ENCODE measurements at places on chromosomes 7 and 10. TPM values are rescaled to one million over a fixed set of nuclear protein-coding genes. Genes with fewer than 3 reads are reported as not detected.

DNA sequence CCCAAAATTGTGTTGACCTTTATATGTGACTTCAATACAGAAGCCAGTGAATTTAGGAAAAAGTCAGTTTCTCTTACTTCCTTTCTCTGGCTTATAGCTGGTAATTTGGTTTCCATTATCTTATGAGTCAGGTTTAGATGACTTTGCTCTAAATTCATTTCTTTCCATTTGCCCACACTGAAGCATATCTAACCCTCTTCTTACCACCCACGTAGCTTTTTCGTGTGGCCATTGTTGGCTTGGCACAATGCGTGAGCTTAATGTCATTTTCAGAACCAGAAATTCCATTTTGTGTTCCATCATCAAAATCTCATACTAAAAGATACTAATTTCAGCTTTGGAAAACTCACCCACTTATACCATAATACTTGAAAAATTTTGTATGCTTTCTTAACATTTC, 271.2 kb downstream of the INHBA start:
- DNase-seq = no peak

- DNase-seq = no peak
Observed at GRCh38 chr10:219731-220472, 84.6 kb downstream of the ZMYND11 start.

DNA sequence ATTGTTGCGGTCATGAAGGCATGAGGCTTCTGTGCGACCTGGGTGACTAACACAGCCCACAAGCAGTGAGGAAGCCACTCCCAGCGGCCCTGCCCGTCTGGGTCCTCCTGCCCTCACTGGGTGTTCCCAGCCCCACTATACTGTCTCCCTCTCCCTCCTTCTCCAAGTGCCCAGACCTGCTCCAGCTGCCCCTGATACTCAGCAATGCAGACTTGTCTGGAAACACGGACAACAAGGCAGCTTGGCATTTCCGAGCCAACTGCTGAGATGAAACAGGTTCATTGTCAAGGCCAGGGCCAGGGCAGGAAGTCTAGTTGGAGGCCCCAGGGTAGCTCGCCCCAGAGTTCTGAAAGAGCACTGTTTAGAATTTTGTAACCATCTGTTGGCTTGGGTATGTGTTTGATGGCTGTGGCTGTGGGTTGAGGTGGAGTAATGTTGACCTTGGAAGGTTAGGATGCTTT, 95.7 kb downstream of the RBM20 start:
- peak; percentile 76 for DNase-seq

DNA sequence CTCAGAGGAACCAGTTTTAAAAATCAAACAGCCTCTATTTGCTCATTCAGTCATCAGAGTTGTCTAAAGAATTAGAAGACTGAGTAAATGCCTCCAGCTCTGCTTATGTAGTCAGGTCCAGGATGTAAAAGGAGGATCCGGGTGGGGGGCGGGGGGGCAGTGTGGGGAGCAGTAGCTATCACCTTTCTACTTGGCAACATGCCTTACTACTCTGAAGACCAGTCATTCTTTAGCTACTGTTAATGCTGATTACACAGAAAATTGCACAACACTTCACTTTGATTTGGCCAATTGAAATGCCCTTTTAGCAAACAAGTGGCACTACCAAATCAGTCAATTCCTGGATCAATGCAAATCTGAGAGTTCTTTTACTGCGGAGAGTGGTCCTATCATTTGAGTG, 164.2 kb downstream of the NXPH1 start:
- DNase-seq = no peak

DNA sequence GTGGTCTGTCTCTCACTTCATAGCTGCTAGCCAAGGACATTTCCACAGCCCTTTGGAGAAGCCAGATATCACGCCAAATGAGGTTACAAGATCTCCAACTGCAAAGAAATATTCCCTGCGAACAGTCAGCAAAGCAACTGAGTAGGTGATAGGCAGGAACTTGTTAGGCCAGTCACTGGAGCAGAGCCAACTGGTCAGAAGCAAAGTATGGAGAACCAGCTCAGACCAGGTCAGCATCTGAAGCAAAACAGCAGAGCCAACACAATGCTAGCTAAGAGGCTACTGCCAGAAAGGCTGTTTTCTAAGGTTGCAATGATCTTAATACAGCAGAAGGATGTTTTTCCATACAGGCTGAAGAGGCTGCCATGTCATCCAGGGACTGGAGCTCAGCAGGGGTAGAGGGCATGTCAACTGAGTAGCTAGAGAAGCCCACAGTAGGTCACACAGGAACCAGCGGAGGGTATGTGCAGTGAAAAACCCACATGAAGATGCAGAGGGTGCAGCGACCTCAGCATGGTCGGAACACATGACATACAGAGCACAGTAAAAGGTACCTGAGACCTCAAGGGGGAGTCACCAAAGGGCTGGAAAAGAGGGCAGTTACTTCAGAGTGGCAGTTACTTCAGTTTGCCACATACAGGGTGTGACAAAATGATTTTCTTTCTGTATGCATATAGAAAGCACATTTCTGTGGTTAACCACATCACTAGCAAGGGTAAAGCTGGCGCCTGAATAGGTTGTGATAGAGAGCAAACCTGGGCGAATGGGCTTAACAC, 8.9 kb downstream of the SEC31B start:
- DNase-seq = no peak

DNA sequence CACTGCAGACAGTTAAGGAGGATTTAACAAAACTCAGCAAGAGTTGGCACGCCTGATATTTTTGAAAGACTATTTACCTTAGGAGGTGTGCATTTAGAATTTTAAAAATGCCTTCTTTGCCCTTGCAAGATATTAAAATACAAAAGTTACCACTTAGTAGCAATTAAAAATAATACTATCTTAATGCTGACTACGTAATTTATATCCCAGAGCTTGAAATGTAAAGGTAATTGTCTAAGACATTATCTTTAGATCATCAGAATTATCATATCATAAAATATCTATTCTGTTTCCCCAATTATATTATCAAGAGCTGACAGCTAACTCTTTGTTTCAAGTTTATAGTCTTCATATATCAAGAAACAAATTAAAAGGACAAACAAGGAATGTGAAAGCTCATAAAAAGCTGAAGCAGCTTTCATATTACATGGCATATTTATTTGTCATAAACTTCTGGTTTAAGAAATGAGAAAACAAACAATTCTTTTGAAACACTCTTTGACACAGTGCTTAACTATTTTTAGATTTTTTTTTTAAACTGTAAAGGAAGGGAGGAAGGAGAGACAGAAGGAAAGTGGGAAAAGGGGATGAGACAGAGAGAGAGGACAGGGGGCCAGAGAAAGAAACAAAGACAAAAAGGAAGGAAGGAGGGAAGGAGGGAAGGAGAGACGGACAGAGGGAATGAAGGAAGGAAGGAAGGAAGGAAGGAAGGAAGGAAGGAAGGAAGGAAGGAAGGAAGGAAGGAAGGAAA, 73.5 kb downstream of the RTKN2 start:
- DNase-seq = no peak

- no peak for DNase-seq
Observed at GRCh38 chr10:126045861-126046260, 149.5 kb downstream of the FANK1 start.

DNA sequence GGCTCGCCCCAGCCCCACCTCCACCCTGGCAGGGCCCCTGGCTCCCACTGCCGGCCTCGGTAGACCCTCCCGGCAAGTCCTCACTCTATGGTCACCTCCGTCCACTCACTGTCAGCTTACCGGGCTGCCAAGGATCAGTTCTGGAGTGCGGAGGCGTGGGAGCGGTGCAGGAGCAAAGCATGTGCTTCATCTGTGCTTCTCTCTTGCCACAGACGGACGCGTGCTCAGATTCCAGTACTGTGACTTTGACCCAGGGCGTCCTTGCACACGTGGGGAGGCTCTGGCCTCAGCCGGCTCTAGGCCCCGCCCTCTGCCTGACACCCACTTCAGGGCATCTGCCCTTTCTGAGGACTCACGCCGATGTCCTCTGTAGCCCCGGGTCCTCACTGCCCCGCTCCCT, 547.5 kb upstream of the FOXK1 start:
- peak; percentile 55 for DNase-seq

DNA sequence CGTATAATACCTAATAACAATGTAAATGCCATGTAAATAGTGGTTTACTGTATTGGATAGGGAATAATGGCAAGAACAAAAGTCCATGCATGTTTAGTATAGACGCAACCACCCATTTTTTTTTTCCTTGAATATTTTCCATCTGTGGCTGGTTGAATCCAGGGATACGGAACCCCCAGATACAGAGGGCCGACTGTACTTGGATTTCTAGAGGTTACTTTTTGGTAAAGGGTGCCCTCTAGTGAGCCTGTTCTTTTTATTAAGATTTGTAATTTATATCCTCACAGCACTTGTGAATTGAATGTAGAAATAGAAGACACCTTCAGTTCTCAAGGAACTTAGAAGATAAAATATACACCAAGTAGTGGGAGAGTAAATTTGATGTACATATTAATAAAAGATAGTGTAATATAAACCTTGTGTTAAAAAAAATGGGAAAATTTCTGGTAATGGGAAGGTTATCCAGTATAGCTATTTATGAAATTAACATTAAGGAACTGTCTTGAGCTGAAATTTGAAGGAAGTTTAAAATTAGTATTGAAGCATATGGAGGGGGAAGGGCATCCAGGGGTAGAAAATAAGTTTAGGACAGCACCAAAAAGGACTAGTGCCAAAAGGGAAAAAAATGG, 32.0 kb downstream of the EXOC6 start:
- DNase-seq = no peak

DNA sequence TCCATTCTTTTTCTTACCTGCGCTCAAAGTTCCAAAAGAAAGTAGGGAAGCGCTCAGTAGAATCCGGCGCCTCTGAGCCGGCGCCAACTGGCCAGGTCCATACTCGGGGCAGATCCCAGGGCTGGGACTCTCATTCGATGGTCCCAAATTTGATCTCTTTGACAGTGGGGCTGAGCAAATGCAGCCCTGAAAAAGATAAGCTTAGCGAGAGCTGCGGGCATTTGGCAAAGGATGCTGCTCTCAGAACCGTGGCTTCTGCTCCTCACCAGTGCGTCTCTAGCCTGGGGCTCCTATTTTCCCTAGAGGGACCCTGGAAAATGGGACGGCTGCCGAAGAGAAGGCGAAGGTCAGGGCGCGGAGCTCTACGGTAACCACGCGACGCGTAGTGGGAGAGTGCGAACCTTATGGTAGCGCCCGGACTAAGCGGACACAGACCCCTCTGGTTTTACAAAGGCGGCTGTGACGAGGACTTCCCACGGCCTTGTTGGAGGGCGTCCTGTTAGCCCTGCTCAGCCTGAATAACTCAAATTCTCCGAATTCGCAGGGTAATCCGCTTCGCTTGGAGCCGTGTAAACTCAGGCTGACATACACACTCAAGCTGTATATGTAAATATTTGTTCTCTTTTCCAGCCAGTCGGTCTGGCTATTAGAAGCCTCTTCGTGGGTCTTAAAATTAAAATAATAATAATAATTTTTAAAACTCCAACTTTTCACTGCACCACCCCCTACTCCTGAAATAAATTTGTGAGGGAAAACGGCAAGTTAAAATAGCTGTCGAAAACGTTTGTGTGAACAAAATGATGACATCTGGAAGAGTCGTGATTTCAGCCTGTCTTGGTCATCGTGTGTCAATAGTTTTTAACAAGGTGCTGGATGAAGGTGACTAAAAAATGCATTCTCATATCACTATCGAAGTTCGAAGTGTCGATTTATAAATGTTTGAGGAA, 869 bp upstream of the TBX20 start:
- no peak for DNase-seq

DNA sequence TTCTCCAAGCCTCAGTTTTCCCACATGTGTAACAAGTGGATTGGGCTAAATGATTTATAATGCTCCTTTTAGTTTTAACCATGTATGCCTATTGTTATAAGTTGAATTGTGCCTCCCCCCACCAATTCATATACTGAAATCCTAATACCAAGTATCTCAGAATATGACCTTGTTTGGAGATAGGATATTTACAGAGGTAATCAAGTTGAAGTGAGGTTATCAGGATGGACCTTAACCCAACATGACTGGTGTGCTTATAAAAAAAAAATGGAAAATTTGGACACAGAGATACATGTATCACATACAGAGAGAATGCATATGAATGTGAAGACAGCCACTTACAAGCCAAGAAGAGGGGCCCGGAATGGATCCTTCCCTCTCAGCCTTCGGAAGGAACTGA, 117.9 kb upstream of the HABP2 start:
- no peak for DNase-seq

GRCh38 chr7:158067931-158068482, 519.6 kb downstream of the PTPRN2 start:
- no peak for DNase-seq

DNA sequence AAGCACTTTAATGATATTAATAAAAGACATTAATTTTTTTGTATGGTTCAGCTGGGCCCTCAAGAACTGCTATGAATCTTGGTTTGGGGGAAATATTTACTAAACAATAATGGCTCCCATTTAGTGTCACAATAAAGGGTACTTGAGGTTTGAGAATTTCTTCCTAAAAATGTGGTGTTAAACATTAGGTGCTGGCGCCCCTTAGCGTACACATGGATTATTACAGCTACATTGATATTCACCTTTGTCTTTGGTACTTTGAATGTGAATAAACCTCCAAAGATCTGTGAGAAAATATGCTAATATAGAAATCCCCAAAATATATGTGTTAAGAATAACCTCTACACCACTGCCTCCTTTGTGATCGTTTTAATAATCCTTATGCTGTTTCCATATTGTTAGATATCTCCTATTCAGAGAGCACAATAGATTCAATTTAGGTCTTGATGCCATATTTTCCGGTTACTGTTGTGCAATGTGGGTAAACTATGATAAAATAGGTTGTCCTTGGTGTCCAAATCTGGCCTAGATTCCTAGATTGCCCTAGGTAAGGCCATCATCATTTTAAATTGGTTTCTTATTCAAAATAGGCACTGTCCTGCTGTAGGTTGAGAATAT, 161.8 kb upstream of the CACNA2D1 start:
- no peak for DNase-seq

DNA sequence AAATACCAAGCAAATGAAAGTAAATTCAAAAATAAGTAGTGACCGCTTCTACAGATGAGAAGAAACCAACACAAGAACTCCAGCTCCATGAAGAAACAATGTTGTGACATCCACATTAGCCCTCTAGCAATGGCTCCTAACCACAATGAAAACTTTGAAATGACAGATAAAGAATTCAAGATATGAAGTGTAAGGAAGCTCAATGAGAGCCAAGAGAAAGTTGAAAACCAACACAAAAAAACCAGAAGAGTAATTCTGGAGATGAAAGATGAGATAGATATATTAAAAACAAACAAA, 68.2 kb upstream of the DDC start:
- no peak for DNase-seq

GRCh38 chr10:65341323-65341925, 1584.4 kb upstream of the LRRTM3 start:
- no peak for DNase-seq

- no peak for DNase-seq
Observed at GRCh38 chr7:23106823-23107663, 1.5 kb downstream of the KLHL7 start.

TMEM140 gene
- 15.2 TPM for total RNA-seq

CRHR2 gene
- 0.57 TPM for total RNA-seq

HOXA10 gene
- not detected for total RNA-seq

C7orf33 gene
- not detected for total RNA-seq

MRLN gene
- not detected for total RNA-seq

SORCS1 gene
- total RNA-seq = 0.43 TPM

GET4 gene
- total RNA-seq = 21.3 TPM

NPFFR1 gene
- not detected for total RNA-seq

ADRA2A gene
- total RNA-seq = 1.1 TPM

UPK3B gene
- 0.38 TPM for total RNA-seq

GSTK1 gene
- 208 TPM for total RNA-seq
